ENCODE measurements at places on chromosomes 16 and 17. TPM values are rescaled to one million over a fixed set of nuclear protein-coding genes. Genes with fewer than 3 reads are reported as not detected.

DNA sequence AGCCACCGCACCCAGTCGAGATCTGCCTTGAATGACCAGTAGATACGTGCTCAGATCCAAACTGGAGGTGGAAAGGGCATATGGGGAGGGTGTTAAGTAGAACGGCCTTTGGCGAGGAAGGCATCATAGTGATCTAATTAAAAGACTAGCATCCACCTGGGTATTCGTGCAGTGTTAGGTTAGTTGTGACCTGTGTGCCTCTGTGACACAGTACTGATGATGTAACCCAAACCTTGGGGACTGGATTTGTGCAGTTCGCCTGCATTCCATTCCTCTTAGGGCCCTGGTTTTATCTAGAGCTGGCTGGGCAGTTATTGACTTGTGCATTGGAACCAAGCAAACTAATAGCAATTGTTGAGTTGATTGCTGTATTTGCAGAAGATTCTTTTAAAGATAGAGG lies 47.9 kb downstream of the SNX29 start:
- H3K27ac ChIP-seq, result no peak overlapping the region
- H3K36me3 ChIP-seq, result no peaks in the 10 kb centered on the region
- H3K27me3 ChIP-seq, result no peaks in the 10 kb centered on the region
- no peaks in the 10 kb centered on the region for H3K4me1 ChIP-seq

DNA sequence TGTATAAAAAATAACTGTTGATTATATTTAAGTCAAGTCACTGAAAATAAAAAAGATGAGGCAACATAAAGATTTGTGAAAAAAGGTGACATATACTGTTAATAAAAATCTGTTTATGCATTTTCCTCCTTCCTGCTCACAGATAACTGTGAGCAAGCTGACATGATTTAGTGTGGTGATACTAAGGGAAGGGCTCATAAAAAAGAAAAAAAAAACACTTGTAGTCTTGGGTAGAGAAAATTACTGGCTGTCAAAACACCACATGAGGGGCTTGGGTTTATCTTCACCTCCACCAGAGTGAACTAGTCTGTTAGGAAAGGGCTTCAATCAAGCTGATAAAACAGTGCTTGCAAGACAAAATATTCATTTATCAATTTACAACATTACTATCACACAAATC lies 247.6 kb downstream of the CNTNAP4 start:
- H3K4me3 ChIP-seq, result no peak overlapping the region
- no peak for DNase-seq
- no peaks in the 10 kb centered on the region for H3K4me1 ChIP-seq
- no peaks in the 10 kb centered on the region for H3K27me3 ChIP-seq
- H3K36me3 ChIP-seq, result no peaks in the 10 kb centered on the region
- H3K27ac ChIP-seq, result no peak overlapping the region

- no peaks in the 10 kb centered on the region for H3K4me1 ChIP-seq
- H3K36me3 ChIP-seq, result no peaks in the 10 kb centered on the region
- no peaks in the 10 kb centered on the region for H3K27me3 ChIP-seq
- H3K4me3 ChIP-seq, result no peak overlapping the region
Observed at GRCh38 chr17:57645950-57646665, 99.0 kb downstream of the CCDC182 start.

DNA sequence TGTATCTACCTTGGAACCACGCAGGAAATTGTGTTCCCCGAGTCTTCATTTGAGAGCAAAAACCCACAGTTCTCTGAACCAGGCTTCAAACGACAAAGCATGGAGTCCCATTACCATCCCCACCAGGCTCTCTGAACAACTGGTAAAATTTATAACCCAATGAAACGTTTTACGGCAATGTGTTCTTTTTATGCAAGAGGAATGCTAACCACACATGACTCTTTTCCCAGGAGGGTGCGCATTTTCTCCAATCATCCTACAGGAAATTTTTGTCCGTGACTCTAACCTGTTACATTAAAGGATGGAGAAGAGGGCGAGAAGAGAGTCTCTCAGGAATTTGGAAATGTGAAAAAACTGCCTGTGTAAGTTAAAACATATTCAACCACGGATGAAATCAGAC lies 17.8 kb downstream of the STX8 start:
- H3K4me3 ChIP-seq, result no peak overlapping the region
- no peaks in the 10 kb centered on the region for H3K27me3 ChIP-seq
- DNase-seq, result no peak
- no peak overlapping the region for H3K27ac ChIP-seq

- no peaks in the 10 kb centered on the region for H3K27me3 ChIP-seq
- DNase-seq, result no peak
- H3K27ac ChIP-seq, result no peak overlapping the region
- H3K4me3 ChIP-seq, result no peak overlapping the region
- peaks cover 23% of the 10 kb centered on the region for H3K36me3 ChIP-seq
Observed at GRCh38 chr16:69741519-69741918, 13.2 kb downstream of the NOB1 start.

DNA sequence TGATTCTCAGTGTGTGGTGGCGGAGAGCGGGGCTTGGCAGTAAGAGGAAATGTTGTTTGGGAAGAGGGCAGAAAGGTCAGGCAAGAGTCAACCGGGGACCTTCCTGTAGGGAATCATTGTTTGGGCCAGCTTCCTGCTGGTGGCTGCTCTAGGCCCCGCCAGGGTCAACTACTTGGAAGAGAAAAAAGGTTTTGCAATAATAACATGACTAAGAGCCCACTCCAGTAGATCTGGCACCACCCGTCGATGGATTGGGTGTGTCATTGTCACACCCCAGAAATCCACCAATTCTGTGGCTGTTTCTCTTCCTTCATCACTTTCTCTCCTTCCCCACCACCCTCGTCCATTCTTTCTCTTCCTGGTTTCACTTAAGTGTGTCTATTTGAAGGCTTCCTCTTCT lies 4.2 kb upstream of the KRT24 start:
- peaks cover 10% of the 10 kb centered on the region for H3K27me3 ChIP-seq
- H3K27ac ChIP-seq, result no peak overlapping the region
- H3K36me3 ChIP-seq, result no peaks in the 10 kb centered on the region
- DNase-seq, result peak; percentile 85
- H3K4me3 ChIP-seq, result no peak overlapping the region

GRCh38 chr16:11064202-11064540 lies 119.8 kb downstream of the CLEC16A start:
- DNase-seq, result no peak
- no peak overlapping the region for H3K27ac ChIP-seq
- peaks cover 2% of the 10 kb centered on the region for H3K36me3 ChIP-seq
- H3K27me3 ChIP-seq, result no peaks in the 10 kb centered on the region

- no peak overlapping the region for H3K27ac ChIP-seq
- H3K4me1 ChIP-seq, result no peaks in the 10 kb centered on the region
- no peaks in the 10 kb centered on the region for H3K27me3 ChIP-seq
- H3K4me3 ChIP-seq, result no peak overlapping the region
- no peaks in the 10 kb centered on the region for H3K36me3 ChIP-seq
- no peak for DNase-seq
Observed at GRCh38 chr16:72428681-72429376, 256.9 kb upstream of the PMFBP1 start.

DNA sequence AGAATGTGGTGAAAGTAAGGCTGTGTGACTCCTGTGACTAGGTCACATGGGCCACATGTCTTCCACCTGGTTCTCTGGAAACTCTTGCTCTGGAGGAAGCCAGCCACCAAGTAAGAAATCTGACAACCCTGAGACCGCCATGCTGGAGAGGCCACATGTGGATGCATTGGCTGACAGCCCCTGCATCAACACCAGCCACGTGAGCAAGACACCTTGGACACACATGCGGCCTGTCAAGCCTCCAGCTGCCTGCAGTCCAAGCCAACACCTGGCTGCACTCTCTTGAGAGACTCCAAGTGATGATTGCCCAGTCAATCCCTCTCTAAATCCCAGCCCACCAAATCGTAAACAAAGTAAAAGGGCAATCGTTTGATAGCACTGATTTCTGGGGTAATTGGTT lies 112.6 kb downstream of the FOXL1 start:
- no peaks in the 10 kb centered on the region for H3K27me3 ChIP-seq
- no peak overlapping the region for H3K27ac ChIP-seq
- H3K4me1 ChIP-seq, result no peaks in the 10 kb centered on the region
- H3K36me3 ChIP-seq, result no peaks in the 10 kb centered on the region
- no peak for DNase-seq

DNA sequence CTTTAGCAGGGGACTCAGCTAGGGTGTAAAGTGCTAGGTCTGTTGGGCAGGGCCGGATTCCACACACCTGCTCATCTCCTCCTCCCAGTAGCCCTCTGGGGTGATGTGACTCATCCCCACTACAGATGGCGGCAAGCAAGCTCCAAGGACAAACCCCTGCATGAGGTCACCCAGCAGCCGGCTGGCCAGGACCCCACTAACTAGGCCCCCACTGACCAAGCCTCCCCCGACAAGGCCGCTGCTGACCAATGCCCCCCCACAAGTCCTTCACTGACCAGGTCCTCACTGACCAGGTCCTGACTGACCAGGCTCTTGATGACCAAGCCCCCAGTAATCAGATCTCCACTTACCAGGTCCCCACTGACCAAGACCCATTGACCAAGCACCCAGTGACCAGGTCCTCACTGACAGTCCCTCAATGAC lies 36.7 kb downstream of the TNFRSF13B start:
- no peak overlapping the region for H3K27ac ChIP-seq
- H3K27me3 ChIP-seq, result peaks cover 2% of the 10 kb centered on the region
- H3K36me3 ChIP-seq, result no peaks in the 10 kb centered on the region
- no peaks in the 10 kb centered on the region for H3K4me1 ChIP-seq
- DNase-seq, result no peak

- peak; percentile 49 for DNase-seq
- H3K27ac ChIP-seq, result peak overlapping the region; percentile 60
- peaks cover 14% of the 10 kb centered on the region for H3K4me1 ChIP-seq
- H3K36me3 ChIP-seq, result peaks cover 3% of the 10 kb centered on the region
Observed at GRCh38 chr17:75152922-75153779, 1.2 kb downstream of the JPT1 start.

DNA sequence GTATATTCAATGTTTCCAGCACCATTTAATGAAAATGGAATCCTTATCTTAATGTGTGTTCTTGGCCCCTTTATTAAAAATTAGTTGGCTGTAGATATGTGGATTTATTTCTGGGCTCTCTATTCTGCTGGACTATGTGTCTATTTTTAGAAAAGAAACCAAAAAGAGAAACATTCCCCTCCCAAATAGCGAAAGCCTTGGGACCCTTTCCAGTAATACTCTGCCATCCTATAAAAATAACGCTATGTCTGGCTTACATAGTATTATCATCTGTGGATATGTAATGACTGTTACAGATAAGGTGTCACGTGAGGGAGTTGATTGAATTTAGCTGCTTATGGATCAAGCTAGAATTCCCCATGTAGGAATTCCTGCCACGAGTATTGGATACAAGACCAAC lies 279.3 kb upstream of the KIF2B start:
- H3K4me3 ChIP-seq, result no peak overlapping the region
- no peaks in the 10 kb centered on the region for H3K36me3 ChIP-seq
- H3K27ac ChIP-seq, result no peak overlapping the region
- no peaks in the 10 kb centered on the region for H3K4me1 ChIP-seq
- DNase-seq, result no peak
- no peaks in the 10 kb centered on the region for H3K27me3 ChIP-seq

DNA sequence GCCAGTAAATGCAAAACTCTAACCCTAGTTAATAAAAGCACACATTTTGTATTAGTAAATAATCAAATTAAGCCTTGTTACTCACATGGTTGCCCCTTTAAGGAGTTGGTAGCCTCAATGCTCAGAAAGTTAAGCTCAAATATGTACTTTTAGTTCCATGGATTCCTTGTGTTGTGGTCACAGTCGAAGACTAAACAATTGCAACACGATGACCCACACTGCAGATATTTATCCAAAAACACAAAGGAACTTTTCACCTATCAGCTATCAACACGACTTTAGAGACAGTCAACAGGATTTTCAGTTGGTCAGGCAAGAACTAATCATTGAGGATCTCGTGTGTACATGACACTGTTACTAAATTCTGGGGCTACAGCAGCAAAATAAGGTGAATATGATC lies 47.4 kb upstream of the NUDT7 start:
- H3K27ac ChIP-seq, result no peak overlapping the region
- H3K4me3 ChIP-seq, result no peak overlapping the region
- DNase-seq, result no peak
- no peaks in the 10 kb centered on the region for H3K36me3 ChIP-seq
- no peaks in the 10 kb centered on the region for H3K4me1 ChIP-seq
- H3K27me3 ChIP-seq, result no peaks in the 10 kb centered on the region

GRCh38 chr16:54346041-54346440 lies 59.5 kb upstream of the IRX3 start:
- no peak overlapping the region for H3K27ac ChIP-seq
- H3K27me3 ChIP-seq, result no peaks in the 10 kb centered on the region
- H3K4me1 ChIP-seq, result no peaks in the 10 kb centered on the region
- no peak for DNase-seq
- H3K36me3 ChIP-seq, result no peaks in the 10 kb centered on the region

- no peak for DNase-seq
- H3K27me3 ChIP-seq, result no peaks in the 10 kb centered on the region
- H3K4me3 ChIP-seq, result no peak overlapping the region
- peaks cover 7% of the 10 kb centered on the region for H3K4me1 ChIP-seq
Observed at GRCh38 chr16:59973966-59974365, 1239.8 kb upstream of the GOT2 start.

DNA sequence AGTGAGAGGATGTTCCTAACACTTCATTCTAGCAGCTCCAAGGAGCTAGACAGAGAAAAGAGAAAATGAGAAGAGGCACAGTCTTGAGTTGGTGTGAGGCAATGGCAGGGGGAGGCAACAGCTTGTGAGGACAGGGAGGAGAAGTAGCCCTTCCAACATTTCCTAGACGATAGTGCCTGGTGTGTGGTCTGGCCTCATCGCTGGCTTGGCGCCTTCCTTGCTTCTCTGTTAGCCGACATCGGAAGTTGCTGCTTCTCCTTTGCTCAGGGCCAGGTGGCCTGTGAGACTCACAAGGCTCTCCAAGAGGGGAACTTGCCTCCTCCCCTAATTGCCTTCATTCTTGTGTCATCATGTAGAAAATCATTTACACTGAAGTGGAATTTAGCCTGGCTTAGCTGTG lies 208.7 kb downstream of the MAP2K4 start:
- DNase-seq, result no peak
- H3K4me1 ChIP-seq, result no peaks in the 10 kb centered on the region
- H3K27me3 ChIP-seq, result no peaks in the 10 kb centered on the region
- no peaks in the 10 kb centered on the region for H3K36me3 ChIP-seq
- H3K4me3 ChIP-seq, result no peak overlapping the region

DNA sequence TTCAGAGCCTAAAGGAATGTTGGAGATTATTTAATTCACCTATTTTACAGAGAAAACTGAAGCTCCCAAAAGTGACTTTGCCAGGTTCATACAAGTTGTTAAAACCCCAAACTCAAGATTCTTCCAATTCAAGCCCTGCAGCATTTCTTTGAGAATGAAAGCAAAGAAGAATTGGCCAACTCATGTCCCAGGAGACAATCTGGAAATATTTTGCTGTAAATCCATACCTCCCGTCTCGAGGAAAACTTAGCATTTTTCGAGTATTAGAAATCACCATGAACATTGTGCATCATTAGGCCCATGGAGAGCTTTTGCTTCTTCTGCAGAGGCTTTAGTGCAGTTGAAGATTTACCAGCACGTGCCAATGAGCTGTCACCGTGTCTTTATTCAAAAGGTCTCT lies 176.4 kb upstream of the KCNJ16 start:
- H3K4me3 ChIP-seq, result no peak overlapping the region
- no peak for DNase-seq
- H3K36me3 ChIP-seq, result no peaks in the 10 kb centered on the region
- no peaks in the 10 kb centered on the region for H3K27me3 ChIP-seq

- DNase-seq, result no peak
- peaks cover 5% of the 10 kb centered on the region for H3K4me1 ChIP-seq
- no peak overlapping the region for H3K27ac ChIP-seq
- H3K4me3 ChIP-seq, result no peak overlapping the region
Observed at GRCh38 chr16:9075299-9076071, 16.0 kb upstream of the HAPSTR1 start.

GRCh38 chr16:68676113-68676860 lies 31.2 kb downstream of the CDH3 start:
- no peak overlapping the region for H3K27ac ChIP-seq
- no peaks in the 10 kb centered on the region for H3K36me3 ChIP-seq
- H3K4me3 ChIP-seq, result no peak overlapping the region
- H3K4me1 ChIP-seq, result no peaks in the 10 kb centered on the region
- no peak for DNase-seq

Gene ARL17B
- 3.1 TPM for polyA plus RNA-seq

Gene HELZ
- 8.0 TPM for polyA plus RNA-seq

Data from endothelial cell of umbilical vein (primary cell).